ENCODE measurements at places on chromosomes 2 and 18.

DNA sequence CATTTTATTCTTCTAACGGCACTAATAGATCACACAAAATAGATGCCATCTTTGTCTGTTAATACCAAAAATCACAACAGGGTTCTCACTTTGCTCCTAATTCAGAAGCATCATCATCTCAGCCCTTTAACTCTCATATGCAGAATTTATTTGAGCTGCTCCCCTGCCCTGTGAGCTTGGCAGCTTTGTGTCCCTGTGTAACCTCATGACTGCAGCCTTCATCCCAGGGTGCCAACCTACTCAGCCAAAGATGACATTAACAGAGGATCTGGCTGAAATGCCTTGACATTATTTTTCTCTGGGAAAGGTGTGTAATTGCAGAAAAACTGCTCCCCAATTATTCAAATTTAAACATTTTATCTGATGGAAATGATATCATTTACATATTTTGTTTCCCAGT, 319.4 kb downstream of the NRXN1 start:
- DNase-seq, result no peak

- no peak for DNase-seq
Measured at GRCh38 chr2:189047171-189047888, 73.2 kb downstream of the COL3A1 start.

- DNase-seq, result no peak
Measured at GRCh38 chr18:42640160-42640559, 475.3 kb downstream of the RIT2 start.

- DNase-seq, result no peak
Measured at GRCh38 chr18:39647627-39648534, 2082.3 kb upstream of the CELF4 start.

DNA sequence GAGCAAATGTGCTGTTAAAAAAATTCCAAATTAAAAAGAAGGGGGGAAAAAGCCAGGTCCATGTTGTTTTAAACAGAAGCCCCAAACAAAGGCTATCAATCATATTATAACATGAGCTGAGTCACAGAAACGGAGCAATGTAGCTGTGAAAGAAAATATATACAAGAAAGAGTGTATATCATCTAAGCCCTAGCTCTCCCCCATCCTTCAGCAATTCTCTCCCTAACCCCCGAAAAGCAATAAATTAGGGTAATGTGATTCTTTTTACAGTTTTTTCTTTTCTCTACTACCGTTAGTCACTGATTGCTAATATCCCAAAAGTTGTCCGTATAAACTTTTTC, 25.3 kb downstream of the FEZ2 start:
- DNase-seq, result no peak

DNA sequence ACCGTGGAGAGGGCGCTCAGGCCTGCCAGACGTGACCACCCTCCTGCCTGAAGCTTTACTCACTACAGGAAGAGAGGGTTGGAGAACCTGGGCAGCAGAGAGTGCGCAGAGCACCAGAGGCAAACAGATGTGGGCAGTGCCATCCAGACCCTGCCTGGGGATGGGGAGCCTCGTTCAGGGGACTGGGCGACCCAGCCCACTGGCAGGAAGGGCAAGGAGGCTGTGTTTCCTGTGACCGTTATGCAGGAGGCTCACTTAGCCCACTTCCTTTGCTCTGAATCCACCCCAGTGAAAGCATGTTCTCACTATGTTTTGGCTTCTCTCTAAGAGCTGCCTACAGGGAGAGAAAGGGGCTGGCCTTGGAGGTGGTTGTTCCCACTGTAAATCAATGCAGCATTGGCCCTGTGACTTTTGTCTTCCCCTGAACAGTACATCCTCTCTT, 23.0 kb upstream of the ACKR3 start:
- no peak for DNase-seq

DNA sequence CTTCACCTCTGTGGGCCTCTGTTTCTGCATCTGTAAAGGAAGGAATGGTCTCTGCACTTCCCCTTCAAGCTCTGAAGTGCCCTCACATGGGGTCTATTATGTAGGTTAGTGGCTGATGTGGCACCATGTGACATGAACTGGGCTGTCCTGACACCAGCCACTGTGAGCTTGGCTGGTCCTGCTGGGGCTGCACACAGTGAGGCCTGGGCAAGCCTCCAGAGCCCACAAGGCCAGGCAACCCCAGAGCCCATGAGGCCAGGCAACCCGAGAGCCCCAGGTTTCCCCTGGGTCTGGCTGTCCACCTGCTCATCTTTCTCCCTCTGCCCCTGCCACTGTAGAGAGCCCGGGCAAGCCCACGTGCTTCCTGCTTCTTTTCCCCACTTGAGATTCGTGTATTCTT, 150.1 kb upstream of the SMAD2 start:
- no peak for DNase-seq

- DNase-seq, result no peak
Measured at GRCh38 chr2:106219813-106220212, 25.7 kb upstream of the UXS1 start.

GRCh38 chr2:45653122-45653913, 1.8 kb downstream of the PRKCE start:
- DNase-seq, result no peak

GRCh38 chr2:23495661-23496114, 110.7 kb downstream of the KLHL29 start:
- no peak for DNase-seq

- DNase-seq, result no peak
Measured at GRCh38 chr2:166519391-166519962, 25.4 kb upstream of the SCN7A start.

DNA sequence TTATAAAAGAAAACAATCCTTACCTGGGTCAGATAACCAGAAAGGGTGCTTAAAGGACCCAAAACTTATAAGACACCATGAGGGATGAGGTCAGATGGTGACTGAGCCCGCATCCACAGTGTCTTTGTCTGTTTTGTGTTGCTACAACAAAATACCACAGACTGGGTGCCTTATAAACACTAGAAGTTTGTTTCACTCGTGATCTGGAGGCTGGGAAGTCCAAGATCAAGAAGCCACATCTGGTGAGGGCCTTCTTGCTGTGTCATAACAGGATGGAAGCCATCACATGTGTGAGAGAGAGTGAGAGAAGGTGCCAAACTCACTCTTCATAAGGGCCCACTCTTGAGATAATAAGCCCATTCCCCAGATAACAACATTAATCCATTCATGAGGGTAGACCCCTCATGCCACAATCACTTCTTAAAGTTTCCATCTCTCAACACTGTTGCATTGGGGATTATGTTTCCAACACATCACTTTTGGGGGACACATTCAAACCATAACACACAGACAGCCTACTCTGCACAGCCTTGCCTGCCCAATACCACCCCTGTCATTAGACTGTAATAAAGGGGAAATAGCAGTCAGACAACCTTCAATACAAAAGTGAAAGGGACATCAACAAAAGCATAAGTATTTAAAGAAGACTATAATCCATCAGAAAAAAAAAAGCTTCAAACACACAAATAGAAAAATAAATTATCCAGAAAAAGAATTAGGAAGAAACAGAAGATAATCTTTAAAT, 249.8 kb downstream of the ANAPC1 start:
- DNase-seq, result peak; percentile 67

DNA sequence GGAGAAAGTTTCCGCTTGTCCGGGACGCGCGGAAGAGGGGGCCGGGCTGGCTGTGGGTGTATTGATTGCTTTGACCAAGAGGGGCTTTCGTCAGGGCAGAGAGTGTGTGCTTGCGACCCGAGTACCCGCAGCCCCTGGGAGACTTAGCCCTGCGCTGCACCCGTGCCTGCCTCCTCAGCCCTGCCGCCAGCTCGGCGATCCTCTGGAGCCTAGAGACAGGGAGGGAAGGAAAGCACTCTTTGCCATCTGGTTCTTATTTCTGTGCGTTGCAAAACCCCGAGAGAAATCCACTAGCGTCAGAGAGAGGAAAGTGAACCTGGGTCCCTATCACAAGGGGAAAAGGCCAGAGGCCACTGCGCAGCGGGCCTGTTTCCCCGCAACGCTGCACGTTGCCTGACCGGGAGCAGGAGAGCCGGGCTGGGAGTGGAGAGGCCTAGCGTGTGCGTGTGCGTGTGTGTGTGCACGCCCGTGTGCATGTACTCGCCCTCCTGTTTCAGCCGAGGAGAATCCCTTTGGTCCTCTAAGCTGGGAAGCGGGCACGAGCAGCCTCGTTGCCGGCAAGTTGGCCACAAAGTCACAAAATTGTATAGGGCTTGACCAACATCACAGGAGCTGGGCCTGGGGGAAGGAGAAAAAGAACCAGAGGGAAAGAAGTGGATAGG, 1.7 kb downstream of the SIX3 start:
- DNase-seq, result no peak

DNA sequence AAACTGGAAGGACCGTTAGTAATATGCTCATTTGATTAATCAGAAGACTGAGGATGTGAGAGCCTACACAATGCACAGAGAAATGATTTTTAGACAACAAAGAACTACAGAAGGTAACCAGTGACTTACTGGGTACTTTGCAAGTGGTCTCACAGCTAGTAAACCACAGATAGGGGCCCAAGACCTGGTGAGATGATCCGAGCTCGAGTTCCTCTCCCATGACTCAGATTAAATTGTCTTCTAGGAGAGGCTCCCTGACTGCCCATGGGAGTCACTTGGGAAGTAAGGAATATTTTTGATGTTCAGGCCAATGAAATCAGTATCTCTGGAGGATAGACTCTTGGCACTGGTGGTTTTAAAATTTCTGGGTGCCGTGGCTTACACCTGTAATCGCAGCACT, 220.2 kb downstream of the CLIP4 start:
- DNase-seq, result no peak

DNA sequence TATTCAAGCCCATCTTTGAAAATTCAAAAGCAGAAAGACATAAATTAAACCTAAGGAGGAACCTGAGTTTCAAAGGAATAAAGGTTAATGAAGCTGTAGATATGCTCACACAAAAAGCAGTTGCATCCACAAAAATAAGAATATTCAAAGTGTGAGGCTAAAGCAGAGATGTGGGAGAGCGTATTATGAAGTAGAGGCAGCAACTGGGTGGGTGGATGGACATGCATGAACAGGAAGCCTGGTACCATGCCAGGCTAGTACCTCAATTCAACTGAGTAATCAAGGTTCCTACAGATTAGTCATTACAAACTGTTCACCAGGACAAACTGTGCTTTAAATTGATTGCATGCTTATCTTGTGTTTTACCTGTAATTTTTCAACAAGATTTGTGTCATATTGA, 330.0 kb upstream of the PKDCC start:
- DNase-seq, result no peak

- no peak for DNase-seq
Measured at GRCh38 chr2:208153156-208153555, 7.2 kb upstream of the CRYGB start.

- no peak for DNase-seq
Measured at GRCh38 chr2:97935719-97936161, 60.0 kb downstream of the TMEM131 start.

GRCh38 chr2:8380566-8380965, 301.3 kb upstream of the ID2 start:
- DNase-seq, result no peak
